H7 (cell line): ENCODE measurements at places on chromosomes 2 and 18. TPM values are rescaled to one million over a fixed set of nuclear protein-coding genes. Genes with fewer than 3 reads are reported as not detected.

LYPD6 gene
- total RNA-seq: 2.9 and 3.0 TPM in 2 replicates

DNA sequence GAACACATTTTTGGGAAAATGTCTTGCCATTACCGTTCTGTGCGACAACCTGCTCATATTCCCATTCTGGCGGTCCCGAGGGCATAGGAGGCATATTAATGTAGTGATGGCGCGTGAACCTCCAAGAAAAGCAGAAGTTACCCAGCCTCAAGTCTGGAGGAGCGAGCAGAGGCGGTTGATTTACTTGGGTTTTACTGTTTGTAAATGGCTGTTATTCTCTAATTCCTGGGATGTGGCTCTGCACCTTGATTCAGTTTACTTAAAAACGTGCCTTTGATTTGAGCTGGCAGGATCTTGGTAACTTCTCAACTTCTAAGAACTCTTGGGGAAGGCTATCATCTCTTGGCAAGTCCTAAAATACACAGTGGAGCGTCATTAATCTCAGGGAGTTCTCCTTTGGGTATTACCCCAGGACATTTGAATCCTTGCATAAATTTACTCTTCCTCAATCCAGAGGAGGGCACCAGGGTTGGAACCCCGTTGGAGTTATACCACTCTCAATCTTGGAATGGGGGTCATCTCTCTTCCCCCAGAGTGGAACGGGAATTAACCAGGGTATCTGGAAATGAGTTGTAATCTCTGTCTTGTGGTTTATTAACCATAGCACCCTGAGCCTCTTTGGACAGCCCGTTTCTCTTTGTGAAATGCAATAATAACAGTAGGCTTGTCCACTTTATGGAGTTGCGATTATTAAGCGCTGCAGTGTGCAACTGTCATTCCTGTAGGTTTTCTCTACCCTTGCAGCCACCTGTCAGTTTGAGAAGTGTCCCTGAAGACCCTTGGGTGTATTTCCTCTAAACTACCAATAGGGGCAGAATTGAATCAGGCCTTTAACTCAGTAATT lies 2.1 kb downstream of the HK2 start:
- peak; percentile 78 for DNase-seq

- DNase-seq: no peak
Observed at GRCh38 chr2:201532686-201533304, 81.3 kb downstream of the STRADB start.

GRCh38 chr2:158732573-158733429 lies 62.3 kb upstream of the DAPL1 start:
- no peak for DNase-seq

DNA sequence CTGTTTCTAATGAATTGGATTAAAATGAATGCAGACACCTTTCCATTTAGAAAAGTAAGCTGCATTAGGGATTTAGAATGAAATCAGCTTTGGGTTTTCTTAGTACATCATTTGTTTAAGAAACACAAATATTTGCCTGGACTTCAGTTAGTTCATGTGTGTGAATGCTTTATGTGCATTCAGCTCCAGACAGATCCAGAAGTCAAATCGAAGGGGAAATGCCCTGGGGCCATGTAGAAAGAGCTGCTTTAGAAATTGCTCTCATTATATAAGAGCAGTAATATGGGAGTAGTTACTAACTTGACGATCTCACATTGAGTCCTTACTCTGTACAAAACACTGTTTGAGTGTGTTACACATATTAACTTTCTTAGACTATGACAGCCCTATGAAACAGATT lies 88.0 kb upstream of the TTC39C start:
- no peak for DNase-seq

- no peak for DNase-seq
Observed at GRCh38 chr18:13811993-13812392, 12.0 kb upstream of the MC5R start.
